Glutamatergic neuron (in vitro differentiated cells): ENCODE measurements at places on chromosomes 6 and 20. TPM values are rescaled to one million over a fixed set of nuclear protein-coding genes. Genes with fewer than 3 reads are reported as not detected.
A peak's percentile ranks its signal among the peaks of the same experiment; 100 is the strongest.

USP49 gene
- total RNA-seq = 14.7 TPM

DNA sequence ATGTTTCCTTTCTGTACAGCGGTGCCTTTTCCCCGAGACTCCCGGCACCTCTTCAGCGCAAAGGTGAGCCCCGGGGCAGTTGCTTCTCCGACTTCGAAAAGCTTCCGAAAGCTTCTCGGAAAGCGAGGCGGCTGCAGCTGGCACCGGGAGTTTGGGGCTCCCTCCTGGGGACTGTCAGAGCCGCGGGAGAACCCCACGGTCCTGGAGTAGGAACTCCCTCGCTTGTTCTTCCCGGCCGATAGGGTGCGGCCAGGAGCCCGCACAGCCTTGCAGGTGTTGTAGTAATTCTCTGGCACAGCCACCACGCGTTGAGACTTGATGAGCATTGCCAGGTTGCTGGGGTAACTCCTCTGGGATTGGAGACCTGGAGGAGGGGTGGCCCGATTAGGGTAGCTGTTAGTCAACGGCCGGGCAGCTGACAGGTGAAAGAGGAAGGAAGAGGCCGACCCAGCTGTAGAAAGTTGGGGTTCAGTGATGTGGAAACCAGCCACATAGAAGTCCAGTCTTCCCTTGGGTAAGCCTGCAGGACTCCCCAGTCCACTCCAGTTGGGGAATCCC, 721 bp downstream of the KDM1B start:
- peak; percentile 46 for DNase-seq

BHLHE23 gene
- 23.9 TPM for total RNA-seq

DNA sequence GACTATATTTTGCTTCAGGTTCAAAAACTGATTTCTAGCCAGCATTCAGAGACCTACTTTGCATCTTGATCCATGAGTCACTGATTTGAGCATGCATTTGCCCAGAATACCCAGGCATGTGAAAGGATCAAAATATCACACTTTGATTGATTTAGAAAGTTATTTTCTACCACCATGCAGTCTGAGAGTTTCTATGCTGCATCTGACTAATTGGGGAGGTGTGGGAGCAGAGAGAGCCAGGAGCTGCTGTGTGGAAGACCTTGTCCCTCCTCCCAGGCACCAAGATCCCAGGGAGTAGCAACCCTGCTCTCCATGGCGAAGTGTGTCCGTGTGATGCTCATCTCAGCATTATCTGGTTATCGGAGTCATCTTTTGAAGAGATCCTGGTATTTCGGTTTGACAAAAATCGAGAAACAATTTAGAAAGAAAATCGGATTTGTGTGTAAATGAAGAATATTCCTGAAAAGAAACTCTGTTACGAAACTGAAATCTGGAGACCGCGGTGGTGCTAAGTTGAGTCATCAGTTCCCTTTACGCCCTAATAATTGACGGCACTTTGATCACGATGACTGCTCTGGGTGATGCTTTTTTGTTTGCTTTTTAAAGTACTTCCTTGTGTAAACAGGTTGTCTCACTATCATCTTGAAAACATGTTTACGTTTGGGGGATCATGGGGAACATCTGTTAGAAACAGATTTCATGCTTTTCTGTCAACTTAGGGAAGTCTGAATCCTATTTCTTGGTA, 193.4 kb downstream of the BACH2 start:
- DNase-seq = no peak

SYNDIG1 gene
- total RNA-seq = 10.4 TPM
